ENCODE measurements at places on chromosomes 1 and 21. TPM values are rescaled to one million over a fixed set of nuclear protein-coding genes. Genes with fewer than 3 reads are reported as not detected.
A peak's percentile ranks its signal among the peaks of the same experiment; 100 is the strongest.

DNA sequence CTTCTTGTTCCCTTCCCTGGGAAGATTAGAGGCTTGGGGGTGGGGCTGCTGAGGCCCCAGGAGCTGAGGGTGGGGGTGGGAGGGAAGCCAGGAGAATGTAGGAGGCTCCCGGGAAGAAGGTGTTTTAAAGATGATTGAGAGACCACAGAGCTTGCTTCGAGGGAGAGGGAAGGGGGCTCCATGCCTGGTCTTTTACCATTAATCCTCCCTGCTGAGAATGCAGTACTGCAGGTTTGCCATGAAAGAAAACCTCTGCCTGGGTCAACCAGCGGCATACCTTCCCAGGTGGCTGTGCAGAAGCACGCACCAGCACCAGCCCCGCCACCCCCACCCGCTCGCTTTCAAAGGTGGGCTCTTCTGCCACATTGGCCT lies 15.4 kb downstream of the ABCA4 start:
- peak; percentile 42 for DNase-seq

GRCh38 chr1:8360493-8361197 lies 42.7 kb downstream of the SLC45A1 start:
- no peak for DNase-seq

Gene PALMD
- not detected for total RNA-seq

Gene HTR1D
- total RNA-seq: 2.0 TPM

Gene S100A12
- not detected for total RNA-seq

- no peak for DNase-seq
Measured at GRCh38 chr1:239989990-239990389, 101.7 kb upstream of the FMN2 start.

DNA sequence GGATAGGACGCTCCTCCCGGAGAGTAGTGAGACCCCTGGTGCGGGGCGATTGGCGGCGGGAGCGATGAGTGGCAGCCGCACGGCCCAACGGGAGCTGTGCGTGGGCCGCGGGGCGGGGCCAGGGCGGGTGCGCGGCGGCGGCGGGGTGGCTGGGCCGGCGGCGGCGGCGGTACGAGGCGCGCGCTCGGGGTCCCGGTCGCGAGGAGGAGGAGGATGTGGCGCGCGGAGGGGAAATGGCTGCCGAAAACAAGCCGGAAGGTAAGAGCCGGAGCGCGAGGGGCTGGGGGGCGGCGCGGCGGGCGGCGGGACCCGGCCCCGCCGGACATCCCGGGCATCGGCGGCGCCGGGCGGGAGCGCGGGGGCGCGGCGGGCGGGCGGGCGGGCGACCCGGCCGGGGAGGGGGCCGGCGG lies at the start of gene CAMTA1:
TSS of gene CAMTA1 (plus strand) at position 137 of the 410 bp plus-strand sequence. CDS start at position 214, 77 bp downstream.
- no peak for DNase-seq

DNA sequence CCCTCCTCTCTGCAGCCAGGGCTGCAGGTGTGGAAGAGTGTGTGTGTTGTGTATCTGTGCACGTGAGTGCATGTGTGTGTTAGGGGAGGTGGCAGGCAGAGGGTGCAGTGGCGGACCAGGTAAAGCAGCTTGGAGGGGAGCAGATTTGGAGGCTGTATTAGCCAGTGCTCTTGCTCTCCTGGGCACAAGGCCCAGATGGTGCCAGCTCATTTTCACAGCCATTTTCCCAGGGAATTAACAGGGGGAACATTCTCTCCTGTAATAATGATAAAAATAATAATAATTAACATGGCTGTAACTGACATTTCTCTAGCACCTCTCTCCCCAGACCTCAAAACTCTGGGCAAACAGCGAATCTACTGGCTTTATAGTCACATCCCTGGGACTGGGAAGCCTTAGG lies 43.6 kb downstream of the LRRN2 start:
- no peak for DNase-seq

DNA sequence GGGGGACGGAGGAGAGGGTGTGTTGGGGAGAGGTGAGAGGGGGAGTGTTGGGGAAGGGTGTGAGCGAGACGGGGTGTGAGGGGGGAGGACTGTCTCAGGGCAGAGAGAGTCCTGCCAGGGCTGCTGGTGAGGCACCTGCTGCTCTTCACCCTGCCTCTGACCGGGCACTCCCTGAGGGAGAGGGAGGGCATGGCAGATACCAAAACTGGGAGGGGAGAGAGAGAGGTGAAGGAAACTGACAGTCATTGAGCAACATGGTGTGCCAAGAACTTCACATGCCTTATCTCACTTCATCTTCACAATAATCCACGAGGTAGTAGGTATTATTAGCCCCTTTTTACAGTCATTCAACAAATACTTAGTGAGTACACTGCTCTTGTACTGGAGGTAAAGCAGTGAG lies 61.3 kb upstream of the ARTN start:
- DNase-seq: no peak

Gene PSRC1
- 134 TPM for total RNA-seq

DNA sequence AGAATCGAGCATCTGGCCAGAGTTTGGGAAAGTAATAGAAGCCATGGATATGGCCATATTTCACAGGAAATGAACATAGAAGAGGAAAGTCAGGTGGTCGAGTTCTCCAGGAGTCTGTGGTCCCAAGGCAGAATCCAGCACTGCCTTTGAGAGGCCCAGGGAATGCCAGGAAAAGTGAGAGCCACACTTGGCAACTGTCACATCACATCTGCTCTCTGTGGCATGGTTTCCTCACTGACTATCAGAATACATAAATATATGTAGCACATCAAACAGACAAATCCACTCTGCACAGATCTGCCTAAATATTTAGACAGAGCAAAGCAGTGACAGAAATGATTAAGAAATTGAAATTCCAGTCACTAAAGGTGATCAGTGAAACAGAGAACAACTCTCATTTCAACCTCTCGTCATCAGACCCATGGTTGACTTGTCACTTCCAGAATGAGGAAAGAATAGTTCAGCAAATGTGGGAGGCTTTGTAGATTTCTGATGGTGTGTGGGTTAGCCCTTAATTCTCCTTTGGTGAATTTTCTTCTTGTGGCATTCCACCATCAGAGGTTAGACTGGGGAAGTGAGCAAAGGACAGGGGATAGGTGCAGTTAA lies 58.8 kb upstream of the MAN1A2 start:
- no peak for DNase-seq

Gene ZSCAN20
- 11.4 TPM for total RNA-seq
